ENCODE measurements at places on chromosomes 2 and 18.

- no peak for DNase-seq
Observed at GRCh38 chr2:62175728-62176127, 20.2 kb upstream of the B3GNT2 start.

GRCh38 chr2:212721026-212721451 lies 182.4 kb upstream of the ERBB4 start:
- no peak for DNase-seq

DNA sequence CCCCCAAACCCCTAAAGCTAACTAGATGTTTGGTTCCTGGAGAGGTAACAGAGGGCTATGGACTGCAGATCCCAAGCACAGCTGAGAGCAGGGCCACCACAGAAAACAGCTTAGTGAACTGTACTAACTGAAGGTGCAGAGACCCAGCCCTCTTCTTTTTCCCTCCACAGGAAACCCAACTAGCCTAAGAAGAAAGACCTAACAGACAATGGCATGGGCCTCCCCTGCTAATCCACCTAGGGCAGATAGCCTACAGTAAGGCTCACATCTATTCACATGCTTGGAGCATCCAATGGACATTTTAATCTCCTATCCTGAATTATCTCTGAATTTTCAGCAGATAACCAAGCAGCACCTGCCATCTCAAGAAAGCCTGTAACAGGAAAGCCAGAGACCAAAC lies 8.8 kb upstream of the FECH start:
- DNase-seq = no peak

- DNase-seq = no peak
Observed at GRCh38 chr2:34311816-34312215, 712.7 kb upstream of the FAM98A start.

DNA sequence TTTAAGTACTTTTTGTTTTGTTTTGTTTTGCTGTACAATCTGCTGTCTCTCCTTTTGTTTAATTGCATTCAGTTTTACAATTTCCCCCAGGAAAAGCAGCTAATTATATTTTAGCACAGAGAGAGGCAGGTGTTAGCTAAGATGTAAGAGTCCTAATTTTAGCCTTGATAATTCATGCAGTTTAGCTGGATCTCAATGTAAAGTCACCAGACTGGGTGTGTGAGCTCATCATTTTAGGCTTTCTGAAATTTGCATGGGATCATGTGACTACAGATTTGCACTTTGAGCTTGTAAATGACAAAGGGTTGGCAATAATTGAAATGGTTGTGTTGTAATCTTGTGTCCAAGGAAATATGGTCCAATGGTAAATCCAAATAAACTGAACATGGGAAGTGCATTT lies 68.5 kb downstream of the ETAA1 start:
- no peak for DNase-seq

GRCh38 chr2:237097911-237098702 lies 12.4 kb downstream of the COPS8 start:
- DNase-seq = no peak

DNA sequence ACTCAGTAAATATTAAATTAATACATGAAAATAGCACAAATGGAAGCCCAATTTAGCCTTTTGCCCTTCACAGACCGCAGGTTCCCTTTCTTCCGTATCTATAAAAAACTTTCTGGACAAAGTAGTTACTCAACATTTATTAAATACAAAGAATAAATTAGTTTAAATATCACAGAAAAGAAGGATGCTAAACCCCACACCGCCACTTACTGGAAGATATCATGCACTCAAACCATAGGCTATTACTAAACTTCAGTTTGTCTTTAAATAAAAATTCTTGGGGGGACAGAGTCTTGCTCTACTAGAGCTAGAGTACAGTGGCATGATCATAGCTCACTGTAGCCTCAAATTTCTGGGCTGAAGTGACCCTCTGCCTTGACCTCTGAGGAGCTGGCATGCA lies 120.7 kb upstream of the FHL2 start:
- DNase-seq = no peak

DNA sequence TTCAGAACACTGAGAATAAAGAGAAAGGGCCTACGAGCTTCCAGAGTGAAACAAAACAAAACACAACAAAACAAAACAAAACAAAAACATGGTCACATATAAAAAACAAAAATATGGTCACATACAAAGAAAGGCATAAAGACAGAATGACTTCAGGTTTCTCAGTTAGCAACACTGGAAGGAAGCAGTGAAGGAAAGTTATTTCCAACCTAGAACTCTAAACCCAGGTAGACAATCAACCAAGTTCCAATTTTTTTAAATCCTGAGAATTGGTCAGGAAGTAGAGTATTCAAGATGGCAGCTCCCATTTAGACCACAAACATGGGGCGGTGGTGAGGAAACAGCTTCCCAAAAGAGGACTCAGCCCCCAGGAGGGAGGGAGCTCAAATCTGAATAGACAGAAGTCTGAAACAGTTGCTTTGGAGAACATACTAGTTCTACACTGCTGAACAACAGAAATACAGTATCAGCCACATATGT lies 9.1 kb downstream of the DRC1 start:
- no peak for DNase-seq

DNA sequence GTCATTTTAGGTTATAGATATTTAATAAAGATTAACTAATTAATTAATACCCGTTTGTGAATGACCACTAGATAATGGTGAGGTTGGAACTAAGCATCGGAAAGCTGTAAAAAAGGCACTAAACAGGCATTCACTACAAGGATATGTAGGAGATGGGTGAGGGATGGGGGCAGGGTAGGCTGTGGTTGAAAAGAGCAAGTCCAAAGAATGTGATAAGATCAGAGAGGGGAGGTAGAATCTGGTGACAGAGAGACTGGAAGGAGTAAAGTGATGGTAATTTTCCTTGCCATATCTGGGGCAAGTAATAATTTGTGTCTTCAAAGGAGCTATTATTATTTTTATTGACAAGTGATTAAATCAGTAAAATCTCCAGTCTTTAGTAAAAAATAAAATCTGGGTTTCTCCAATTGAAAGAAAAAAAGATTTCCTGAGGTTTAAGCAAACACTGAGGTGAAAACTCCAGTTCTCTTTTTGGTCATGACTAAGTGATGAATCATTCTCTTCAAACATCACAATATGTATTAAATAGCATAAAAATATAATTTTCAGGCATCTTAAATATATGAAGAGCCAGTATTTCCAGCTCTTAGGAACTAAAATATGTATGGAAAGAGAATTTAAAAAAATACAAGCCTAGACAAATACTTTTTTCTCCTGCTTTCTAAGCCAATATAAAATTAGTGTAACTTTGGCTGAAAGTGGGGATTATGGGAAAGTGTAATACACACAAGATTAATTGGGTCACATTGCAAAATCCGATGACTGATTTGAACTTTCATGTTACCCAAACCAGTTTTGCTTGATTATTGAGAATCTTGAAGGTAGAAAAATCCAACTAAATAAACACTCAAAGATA lies 259.1 kb upstream of the RBMS1 start:
- DNase-seq = no peak

Data from heart right ventricle (tissue), 16 donors.